ENCODE measurements at places on chromosomes 6 and 20.
A peak's percentile ranks its signal among the peaks of the same experiment; 100 is the strongest.

DNA sequence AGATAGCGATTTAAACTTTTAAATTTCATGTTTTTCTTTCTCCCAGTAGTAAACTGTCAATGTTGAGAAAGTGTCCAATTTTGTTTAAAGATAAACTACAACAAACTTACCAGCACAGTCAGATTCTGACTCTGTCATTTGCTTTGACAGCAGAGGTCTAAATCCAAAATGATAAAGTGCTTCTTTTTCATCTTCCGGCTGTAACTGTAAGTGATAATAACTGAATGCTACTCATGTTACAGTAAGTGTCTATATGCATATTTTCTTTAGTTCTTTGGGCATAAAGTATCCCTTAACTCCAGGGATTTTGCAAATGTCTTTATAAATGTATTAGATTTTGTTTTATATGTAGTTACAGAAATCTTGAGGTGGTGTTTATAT, 610.4 kb downstream of the RFPL4B start:
- no peak for DNase-seq

DNA sequence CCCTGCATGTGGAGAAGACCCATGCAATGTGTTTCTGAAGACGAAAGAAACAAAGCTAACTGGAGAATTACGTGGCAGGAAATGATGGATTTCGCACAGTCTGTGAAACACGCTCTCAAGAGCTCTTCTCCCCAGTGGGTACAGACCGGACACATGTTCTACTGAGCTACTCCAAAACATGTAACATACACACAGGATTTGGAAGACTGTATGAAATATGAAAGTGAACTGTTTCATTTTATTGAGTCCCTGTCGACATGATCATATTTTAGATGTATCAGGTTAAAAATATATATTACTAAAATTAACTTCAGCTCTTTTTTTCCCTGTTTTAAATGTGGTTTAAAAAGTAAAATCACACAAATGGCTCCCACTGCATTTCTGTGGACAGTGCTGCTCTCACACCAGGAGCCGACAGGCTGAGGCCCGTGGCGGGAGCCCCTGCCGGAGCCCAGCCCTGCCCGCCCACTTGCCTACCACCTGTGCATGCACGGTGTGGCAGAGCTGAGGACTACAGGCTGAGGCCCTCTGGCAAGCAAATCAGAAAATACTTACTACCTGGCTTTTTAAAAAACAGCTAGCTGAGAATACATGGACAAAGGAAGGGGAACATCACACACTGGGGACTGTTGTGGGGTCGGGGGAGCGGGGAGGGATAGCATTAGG, 58.9 kb upstream of the NXT1 start:
- DNase-seq: no peak

DNA sequence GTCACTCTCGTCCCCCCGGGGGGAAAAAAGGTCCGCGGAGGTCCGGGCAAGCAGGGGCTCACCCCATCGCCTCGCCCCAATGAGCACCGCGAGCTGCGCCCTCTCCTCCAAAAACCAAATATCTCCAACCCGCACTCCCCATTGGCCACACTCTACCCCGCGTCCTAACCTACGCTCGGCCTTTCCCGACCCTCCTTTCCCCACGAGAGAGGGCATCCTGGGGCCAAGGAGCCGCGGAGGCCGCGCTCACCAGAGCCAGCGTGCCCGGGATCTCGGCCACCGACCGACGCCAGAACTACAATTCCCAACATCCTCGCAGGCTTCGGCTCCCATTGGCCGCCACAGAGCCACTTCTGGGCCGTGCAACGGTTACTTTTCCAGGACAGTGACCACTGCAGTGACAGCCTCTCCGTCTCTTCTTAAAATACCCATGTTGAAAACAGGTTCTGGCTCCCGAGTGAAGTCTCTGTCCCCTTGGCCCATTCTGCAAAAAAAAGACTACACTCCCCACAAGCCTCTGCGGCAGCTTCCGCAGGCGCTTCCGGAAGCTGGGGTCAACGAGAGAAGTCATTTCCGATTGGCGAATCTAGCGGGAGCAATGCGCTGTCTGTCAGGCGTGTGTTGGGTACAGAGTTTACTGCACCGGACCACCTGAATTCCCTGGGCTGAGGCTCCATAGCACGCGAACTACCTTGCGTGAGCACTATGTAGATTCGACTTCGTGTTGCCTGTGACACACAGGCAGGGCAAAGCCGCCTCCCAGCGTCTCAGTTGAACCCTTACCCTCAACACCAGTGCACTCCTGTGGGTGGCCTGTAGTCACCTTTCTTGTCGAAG, at the start of gene ZNF343:
Gene ZNF343, minus strand, starts transcription at position 285 of the 837 bp plus-strand sequence. CDS start 15,020 bp downstream, outside the sequence.
- peak; percentile 59 for DNase-seq

DNA sequence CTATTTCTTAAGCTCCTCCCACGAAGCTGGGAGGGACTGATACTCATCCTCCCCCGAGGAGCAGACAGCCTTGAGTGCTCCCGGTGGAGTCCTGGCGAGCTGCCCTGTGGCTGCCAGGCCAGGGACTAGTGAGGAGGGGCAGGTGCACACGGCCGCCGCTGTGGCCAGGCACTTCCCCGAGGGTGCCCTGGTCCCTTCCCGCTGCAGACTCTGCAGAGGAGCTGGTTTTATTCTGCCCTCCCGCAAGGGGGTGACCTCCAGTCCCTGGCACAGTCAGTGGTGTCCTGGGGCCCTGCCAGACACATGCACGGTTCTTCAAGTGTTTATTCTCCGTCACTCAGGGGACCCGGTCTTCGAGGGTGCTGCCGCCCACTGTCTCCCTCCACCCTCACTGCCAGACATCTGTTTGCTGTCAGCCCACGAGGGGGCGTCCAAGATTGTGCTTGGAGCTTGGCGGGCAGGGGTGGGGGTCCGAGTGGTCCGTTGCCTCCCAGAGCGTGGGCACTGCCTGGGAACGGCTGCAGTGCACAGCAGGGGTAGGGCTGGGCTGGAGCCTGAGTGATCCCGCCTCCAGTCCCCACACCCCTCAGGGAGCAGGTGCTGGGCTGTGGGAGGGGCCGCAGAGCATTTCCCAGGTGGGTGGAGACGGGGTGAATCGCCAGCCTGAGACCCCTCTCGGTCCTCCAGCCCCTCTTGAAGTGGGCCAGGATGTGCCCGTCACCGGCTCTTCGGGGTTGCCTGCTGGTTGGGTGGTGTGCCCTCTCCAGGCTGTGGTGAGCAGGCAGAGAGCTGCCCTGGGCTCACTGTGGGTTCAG, 3.1 kb upstream of the CABLES2 start:
- peak; percentile 96 for DNase-seq

GRCh38 chr6:32092760-32093497, 16.2 kb downstream of the TNXB start:
- no peak for DNase-seq

GRCh38 chr6:89566930-89567629, 71.5 kb downstream of the LYRM2 start:
- DNase-seq: no peak

DNA sequence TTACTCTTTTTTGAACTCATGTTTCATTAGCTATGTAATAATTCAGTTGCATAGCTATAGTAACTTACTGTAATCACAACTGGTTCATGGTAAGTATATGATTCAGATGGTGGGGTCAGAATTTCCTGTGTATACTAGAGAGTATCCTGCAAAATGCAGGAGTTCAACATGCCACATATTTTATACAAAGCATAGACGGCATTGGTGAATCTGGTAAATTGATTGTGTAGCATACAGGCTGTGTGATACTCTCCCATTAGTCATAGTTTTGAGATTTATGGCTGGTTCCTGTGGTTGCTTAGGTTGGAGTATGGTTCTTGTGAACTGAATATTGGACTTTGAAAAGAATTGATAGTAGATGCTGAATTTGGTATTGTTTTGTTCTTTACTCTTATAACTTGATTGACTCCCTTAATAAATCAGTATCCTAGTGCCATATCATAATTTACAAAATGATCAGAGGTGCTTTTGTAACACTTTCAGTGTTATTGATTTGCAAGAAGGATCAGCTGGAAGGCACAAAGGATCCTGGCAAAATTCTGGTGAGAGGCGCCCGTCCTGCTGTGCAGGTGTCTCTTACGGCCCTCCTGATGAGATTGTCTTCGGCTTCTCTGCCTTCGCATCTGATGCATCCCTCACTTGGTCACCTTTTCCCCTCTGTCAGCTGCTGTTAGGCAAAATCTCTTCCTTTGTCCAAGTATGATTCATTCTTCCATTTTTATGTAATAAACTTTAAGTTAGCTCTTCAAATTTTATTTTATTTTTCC, 22.6 kb downstream of the SNX9 start:
- DNase-seq: no peak

- DNase-seq: no peak
Observed at GRCh38 chr20:33995053-33995831, 1.5 kb downstream of the RALY start.

DNA sequence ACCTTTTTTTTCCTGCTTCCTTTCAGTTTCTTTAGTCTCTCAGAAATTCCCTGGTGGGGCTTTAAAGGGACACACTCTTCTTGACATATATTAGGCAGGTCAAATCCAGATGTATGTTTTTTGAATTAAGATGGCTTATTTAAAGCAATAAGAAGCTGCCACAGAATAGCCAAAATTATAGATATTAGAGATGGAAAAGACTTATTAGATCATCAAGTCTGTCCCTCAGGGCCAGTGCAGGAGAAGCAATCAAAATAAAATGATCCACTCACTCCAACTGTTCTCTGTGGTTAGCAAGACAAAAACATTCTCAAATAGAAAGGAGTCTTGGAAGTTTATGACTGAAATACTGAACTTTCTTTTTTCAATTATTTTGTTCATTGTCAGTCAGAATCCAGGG, 462.8 kb downstream of the CDC5L start:
- no peak for DNase-seq

DNA sequence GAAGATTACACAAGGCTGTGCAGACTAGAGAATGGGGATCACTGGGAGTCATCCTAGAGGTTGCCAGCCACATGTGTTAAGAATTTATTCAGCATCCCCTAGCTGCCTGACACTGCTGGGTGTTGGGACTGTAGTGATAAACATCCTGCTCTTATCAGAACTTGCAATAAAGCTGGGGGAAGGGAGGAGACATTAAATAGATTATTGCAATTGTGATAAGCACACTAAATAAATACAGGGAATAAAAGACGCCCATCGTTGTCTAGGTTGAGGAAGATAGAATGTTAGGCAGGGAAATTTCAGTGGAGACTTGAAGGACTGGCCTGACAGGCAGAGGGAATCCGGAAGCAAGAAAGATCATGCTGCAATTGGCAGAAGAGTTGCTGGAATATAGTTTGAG, 33.2 kb upstream of the TRAM2 start:
- no peak for DNase-seq

DNA sequence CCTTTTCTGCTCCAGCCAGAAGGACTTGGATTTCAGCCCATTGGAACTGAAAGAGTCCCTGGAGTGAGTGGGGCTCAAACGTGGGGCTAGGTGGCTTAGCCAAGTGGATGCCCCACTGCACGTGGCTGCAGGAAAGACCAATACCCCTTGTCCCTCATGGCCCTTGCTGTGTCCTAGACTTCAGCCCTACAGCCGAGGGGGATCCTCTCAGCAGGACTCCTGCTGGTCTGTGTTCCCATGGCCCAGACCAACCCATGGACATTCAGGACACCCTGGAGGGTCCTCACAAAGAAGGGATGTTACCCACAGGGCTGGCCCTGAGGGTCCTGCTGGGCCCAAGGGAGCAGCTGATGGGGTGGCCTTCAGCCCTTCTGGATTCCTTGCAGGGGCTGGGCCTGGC, 30.0 kb upstream of the PHACTR3 start:
- no peak for DNase-seq

GRCh38 chr6:45132059-45132458, 196.1 kb upstream of the RUNX2 start:
- DNase-seq: no peak

DNA sequence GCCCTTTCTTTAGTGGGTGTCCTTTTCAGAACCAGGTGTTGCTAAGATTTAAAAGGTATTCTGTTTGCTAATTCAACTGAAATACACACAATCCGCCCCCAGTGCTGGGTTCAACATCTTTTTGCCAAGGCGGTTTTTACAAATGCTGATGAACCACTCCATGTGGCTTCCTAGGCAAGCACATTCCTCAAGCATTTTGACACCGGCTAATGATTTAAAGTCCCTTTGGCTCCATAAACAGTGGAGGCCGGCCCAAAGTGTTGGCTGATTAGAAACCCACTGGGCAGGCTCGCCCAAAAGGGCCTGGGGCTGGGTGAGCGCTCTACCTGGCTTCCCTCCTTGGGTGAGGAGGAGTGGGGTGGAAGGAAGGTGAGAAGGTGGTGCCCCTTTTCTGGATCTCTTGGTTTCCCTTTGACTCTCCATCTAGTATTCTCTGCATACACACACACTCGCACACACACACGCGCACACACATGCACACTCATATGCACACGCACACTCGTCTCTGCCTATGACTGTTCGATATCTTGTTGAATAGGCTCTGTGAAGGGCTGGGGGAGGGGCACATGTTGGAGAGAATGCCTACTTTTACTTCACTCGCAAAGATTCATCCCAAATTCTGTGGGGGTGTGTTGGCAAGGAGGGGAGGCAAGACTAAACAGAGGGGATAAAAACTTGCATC, 66.7 kb upstream of the ARMC2 start:
- DNase-seq: no peak

- no peak for DNase-seq
Observed at GRCh38 chr20:50111120-50111828, 1.7 kb downstream of the UBE2V1 start.

DNA sequence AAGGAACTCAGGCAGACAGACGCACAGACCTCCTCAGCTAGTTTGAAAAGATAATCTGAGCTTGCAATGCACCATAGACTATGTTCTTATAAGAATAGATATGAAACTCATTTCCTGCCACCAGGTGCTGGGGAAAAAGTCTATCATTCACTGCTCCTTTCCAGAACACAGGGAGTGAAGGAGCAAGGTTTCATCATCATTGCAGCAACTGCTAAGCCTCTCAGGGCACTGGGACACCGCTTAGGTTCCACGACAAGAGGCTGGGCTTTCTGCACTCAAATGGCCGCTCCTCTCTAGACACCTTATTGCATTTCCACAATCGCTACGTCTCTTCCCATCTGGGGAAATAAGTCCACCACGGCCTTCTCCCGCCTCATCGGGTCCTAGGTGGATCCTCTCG, 418.5 kb upstream of the JARID2 start:
- DNase-seq: no peak

- no peak for DNase-seq
Observed at GRCh38 chr6:90230548-90231215, 66.0 kb downstream of the BACH2 start.

DNA sequence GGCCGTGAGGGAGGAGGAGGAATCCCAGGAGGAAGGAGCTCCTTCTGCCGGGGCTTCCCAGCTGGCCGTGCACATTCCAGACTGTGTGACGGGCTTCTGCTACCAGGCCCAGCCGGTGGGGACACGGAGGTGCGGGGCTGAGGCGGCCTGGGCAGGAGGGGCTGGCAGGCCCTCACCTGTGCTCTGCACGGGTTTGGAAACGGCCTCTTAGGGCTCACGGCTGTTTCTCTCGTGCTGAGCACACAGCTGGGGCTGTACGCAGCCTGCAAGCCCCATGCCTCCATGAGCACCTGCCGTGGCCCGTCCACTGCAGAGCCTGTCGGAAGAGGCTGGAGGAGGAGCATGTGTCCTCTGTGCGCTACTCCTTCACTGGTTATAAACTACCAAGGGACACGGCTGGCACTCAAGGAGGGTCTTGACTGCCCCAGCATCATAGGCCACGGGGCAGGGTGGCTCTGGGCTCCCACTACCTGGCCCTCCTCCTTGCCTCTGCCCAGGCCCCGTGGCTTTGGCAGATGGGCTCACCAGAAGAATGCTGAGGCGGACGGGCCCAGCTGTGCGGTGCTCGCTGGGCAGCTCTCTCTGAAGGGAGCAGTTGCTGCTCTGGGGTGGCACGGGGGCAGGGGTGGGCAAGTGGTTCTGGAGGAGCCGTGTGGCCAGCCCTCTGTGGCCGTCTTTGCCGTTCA, 15.8 kb downstream of the NPEPL1 start:
- DNase-seq: peak; percentile 30

- DNase-seq: no peak
Observed at GRCh38 chr6:44198684-44199083, 18.0 kb upstream of the MYMX start.
